ENCODE measurements at places on chromosomes 4 and X. TPM values are rescaled to one million over a fixed set of nuclear protein-coding genes. Genes with fewer than 3 reads are reported as not detected.
A peak's percentile ranks its signal among the peaks of the same experiment; 100 is the strongest.

- H3K4me3 ChIP-seq = no peak overlapping the region
- no peaks in the 10 kb centered on the region for H3K4me1 ChIP-seq
- peaks cover 15% of the 10 kb centered on the region for H3K27me3 ChIP-seq
- no peak for DNase-seq
- peaks cover under 1% of the 10 kb centered on the region for H3K36me3 ChIP-seq
Observed at GRCh38 chr4:47786958-47787370, 50.9 kb downstream of the CORIN start.

DNA sequence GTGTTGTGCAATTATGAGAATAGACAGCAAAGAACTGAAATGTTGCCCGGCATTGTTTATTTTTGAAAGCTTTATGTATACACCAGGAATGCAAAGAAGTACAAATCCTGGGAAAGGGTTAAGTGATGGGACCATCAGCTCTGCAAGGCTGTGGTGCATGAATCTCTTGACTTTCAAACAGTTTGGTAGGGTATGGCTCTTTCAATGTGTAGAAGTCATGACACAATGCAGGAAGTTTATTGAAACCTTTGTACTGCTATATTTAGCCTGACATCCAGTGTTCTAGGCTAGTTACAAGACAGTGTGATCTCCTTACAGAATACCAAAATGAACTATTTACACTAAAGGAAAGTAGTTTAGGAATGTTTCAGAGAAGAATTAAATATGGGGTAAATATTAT lies 206.8 kb upstream of the HAND2 start:
- H3K27me3 ChIP-seq = no peaks in the 10 kb centered on the region
- H3K36me3 ChIP-seq = no peaks in the 10 kb centered on the region
- no peak for DNase-seq
- no peak overlapping the region for H3K27ac ChIP-seq
- no peaks in the 10 kb centered on the region for H3K4me1 ChIP-seq

DNA sequence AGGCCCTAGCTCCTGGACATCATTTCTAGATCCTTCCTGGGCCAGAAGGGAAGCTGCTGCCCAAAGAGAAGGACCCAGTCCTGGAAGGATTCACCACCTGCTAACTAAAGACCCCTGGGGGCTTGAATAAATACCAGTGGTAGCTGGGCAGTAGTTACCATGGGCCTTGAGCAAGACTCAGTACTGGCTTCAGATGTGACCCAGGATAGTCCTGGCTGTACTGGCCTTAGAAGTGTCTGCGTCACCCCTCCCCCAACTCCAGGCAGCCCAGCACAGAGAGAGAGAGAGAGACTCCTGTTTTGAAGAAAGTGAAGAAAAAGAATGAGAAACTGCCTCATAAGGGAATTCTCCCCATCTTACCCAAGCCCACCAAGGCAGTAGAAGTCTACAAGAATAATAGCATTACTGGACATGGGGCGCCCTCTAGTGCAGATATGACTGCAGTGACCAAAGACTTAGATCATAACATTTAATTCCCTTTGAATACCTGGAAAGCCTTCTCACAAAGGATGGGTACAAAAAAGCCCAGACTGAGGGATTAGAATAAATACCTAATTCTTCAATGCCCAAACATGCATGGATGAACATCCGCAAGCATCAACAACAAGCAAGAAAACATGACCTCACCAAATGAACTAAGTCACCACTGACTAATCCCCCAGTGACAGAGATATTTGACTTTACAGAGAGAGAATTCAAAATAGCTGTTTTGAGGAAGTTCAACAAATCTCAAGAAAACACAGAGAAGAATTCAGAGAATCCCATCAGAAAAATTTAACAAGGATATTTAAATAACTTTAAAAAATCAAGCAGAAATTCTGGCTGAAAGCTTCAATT lies 171.8 kb downstream of the HNRNPD start:
- peaks cover 7% of the 10 kb centered on the region for H3K4me1 ChIP-seq
- H3K36me3 ChIP-seq = peaks cover 6% of the 10 kb centered on the region
- no peak overlapping the region for H3K4me3 ChIP-seq
- peak; percentile 9 for DNase-seq

- H3K4me3 ChIP-seq = no peak overlapping the region
- H3K36me3 ChIP-seq = no peaks in the 10 kb centered on the region
- H3K4me1 ChIP-seq = no peaks in the 10 kb centered on the region
- H3K27me3 ChIP-seq = no peaks in the 10 kb centered on the region
- DNase-seq = no peak
Observed at GRCh38 chrX:35786271-35786670, 11.9 kb upstream of the MAGEB16 start.

DNA sequence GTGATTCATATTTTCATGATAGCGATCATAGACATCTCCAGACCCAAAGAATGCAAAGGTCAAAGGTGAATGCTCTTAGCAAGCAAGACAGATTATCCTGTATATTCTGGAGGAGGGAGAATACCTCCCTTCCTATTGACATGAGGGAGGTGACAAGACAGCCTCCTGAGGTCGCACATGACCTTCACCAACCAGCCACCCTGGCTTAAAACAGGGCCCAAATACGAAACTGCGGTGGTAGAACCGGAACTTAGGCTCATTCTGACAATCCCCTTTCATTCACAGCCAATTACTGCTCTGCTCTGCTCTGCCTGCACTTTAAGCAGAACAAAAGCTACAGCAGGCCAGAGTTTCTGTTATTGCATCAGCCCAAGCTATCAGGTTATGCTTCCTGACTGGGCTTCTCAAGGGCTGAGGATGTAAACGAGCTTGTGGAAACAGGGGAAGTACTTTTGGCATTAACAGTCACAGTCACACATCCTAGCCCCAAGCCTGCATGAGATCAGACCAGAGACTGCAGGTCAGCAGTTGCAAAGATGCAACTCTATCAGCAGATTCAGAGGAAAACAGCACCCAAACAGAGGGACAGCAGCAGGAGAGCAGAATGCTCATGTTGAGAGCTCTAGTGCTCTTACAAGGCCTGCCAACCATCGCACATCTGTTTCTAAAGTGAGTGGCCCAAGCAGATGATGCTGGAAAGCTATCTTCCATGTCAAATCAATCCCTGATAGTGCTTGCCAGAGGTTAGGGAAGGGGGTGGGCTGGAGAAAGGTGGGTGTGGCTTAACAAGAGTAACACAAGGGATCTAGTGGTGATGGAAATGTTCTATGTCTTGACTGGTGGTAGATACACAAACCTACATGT lies 51.3 kb upstream of the MAP3K15 start:
- H3K36me3 ChIP-seq = peaks cover 5% of the 10 kb centered on the region
- no peaks in the 10 kb centered on the region for H3K27me3 ChIP-seq
- peaks cover 16% of the 10 kb centered on the region for H3K4me1 ChIP-seq
- no peak overlapping the region for H3K4me3 ChIP-seq

GRCh38 chr4:25308306-25308705 lies 4.3 kb upstream of the ZCCHC4 start:
- H3K36me3 ChIP-seq = no peaks in the 10 kb centered on the region
- no peak for DNase-seq
- no peak overlapping the region for H3K27ac ChIP-seq
- peaks cover 37% of the 10 kb centered on the region for H3K27me3 ChIP-seq
- H3K4me3 ChIP-seq = no peak overlapping the region

DNA sequence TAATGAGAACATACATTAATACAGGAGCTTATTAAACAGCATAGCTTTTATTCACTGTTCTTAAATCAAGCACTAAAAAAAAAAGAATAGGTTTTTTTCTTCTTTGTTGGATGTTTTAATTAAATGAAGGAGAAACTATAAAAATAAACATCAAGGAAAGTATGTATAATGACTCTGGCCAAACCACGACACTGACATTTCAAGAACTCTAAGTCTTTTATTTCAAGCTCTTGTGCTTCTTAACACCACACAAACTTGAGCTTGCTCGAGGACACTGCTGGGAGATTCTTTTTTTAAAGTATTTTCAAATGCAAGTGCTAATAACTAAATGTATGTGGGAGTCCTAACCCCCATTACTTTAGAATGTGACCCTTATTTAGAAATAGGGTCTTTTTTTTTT lies 204.9 kb upstream of the PPARGC1A start:
- no peaks in the 10 kb centered on the region for H3K36me3 ChIP-seq
- peaks cover 6% of the 10 kb centered on the region for H3K27me3 ChIP-seq
- DNase-seq = no peak
- H3K27ac ChIP-seq = no peak overlapping the region
- no peaks in the 10 kb centered on the region for H3K4me1 ChIP-seq
- H3K4me3 ChIP-seq = no peak overlapping the region

DNA sequence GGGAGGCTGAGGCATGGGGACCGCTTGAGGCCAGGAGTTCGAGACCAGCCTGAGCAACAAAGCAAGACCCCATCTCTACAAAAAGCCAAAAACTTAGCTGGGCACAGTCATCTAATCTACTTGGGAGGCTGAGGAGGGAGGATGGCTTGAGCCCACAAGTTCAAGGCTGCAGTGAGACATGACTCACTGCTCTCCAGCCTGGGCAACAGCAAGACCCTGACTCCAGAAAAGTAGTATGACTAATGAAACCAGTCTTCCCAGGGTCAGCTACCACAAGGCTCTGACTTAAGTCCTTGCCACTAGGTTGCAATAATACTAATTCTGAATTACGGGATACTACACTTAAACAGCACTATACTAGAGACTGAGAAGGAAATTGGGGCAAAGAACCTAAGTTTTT lies 33.1 kb downstream of the ERVMER34-1 start:
- H3K4me1 ChIP-seq = peaks cover 21% of the 10 kb centered on the region
- no peak for DNase-seq
- no peaks in the 10 kb centered on the region for H3K27me3 ChIP-seq
- H3K36me3 ChIP-seq = peaks cover 4% of the 10 kb centered on the region

- no peak for DNase-seq
- H3K27ac ChIP-seq = no peak overlapping the region
- no peaks in the 10 kb centered on the region for H3K4me1 ChIP-seq
- H3K27me3 ChIP-seq = no peaks in the 10 kb centered on the region
Observed at GRCh38 chr4:172751550-172751949, 417.1 kb upstream of the GALNT7 start.

GRCh38 chrX:44973420-44973932 lies 100.5 kb downstream of the KDM6A start:
- no peak overlapping the region for H3K27ac ChIP-seq
- peaks cover 9% of the 10 kb centered on the region for H3K4me1 ChIP-seq
- DNase-seq = no peak
- H3K27me3 ChIP-seq = no peaks in the 10 kb centered on the region
- H3K36me3 ChIP-seq = no peaks in the 10 kb centered on the region

- no peak for DNase-seq
- H3K4me3 ChIP-seq = no peak overlapping the region
- H3K27ac ChIP-seq = no peak overlapping the region
- peaks cover 3% of the 10 kb centered on the region for H3K4me1 ChIP-seq
Observed at GRCh38 chr4:73028621-73029020, 40.9 kb downstream of the COX18 start.

- no peaks in the 10 kb centered on the region for H3K27me3 ChIP-seq
- no peak overlapping the region for H3K27ac ChIP-seq
- no peaks in the 10 kb centered on the region for H3K4me1 ChIP-seq
- H3K4me3 ChIP-seq = no peak overlapping the region
- no peaks in the 10 kb centered on the region for H3K36me3 ChIP-seq
- no peak for DNase-seq
Observed at GRCh38 chr4:41507291-41507947, 30.5 kb upstream of the LIMCH1 start.

DNA sequence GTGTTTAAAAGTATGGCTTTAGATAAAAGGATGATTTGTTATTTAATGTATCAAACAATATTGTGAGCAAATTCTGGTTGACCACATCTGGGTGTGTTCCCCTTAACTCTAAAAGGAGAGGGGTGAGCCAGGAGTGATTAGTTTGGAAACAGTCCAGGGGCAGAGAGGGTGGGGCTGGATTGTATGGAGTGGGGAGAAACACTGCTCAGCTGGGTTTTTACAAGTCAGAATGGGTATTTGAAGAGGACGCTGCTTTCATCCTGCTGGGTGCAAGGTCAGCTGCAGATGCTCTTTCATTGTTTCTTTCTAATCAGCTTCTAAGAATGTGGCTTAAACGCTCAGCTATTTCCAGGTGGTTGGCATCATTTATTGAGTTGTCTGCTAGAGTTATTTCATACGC lies 82.8 kb upstream of the LIMCH1 start:
- no peaks in the 10 kb centered on the region for H3K4me1 ChIP-seq
- H3K27ac ChIP-seq = no peak overlapping the region
- H3K36me3 ChIP-seq = no peaks in the 10 kb centered on the region
- DNase-seq = no peak
- H3K4me3 ChIP-seq = no peak overlapping the region

GRCh38 chrX:14051416-14051815 lies 21.7 kb upstream of the GEMIN8 start:
- H3K36me3 ChIP-seq = no peaks in the 10 kb centered on the region
- no peak overlapping the region for H3K27ac ChIP-seq
- no peaks in the 10 kb centered on the region for H3K4me1 ChIP-seq
- no peak overlapping the region for H3K4me3 ChIP-seq

GRCh38 chr4:184477201-184477999 lies 3.0 kb upstream of the IRF2 start:
- H3K36me3 ChIP-seq = peaks cover 7% of the 10 kb centered on the region
- H3K4me3 ChIP-seq = peak overlapping the region; percentile 99
- H3K27me3 ChIP-seq = no peaks in the 10 kb centered on the region

DNA sequence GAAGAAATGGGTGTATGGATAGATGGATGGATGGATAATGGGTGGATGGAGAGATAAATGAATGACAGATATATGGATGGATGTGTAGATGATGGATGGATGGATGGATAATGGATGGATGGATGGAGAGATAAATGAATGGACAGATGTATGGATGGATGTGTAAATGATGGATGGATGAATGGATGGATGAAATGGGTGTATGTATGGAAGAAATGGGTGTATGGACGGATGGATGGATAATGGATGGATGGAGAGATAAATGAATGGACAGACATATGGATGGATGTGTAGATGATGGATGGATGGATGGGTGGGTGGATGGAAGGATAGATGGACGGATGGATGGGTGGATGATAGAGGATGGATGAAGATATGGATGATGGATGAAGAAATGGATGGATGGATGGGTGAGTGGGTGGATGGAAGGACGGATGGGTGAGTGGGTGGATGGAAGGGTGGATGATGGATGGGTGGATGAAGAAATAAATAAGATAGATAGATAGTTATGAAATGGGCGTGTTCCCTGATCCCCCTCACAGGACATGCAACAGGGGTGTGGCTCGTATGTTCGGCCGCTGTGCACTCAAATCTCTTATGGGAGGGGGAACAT lies 91.1 kb upstream of the NKX1-1 start:
- H3K27ac ChIP-seq = no peak overlapping the region
- peaks cover 11% of the 10 kb centered on the region for H3K27me3 ChIP-seq
- DNase-seq = no peak
- no peak overlapping the region for H3K4me3 ChIP-seq
- no peaks in the 10 kb centered on the region for H3K36me3 ChIP-seq
- H3K4me1 ChIP-seq = no peaks in the 10 kb centered on the region

NALF2 gene
- 0.22 TPM for total RNA-seq

CLNK gene
- 0.39 TPM for total RNA-seq

SSX1 gene
- not detected for total RNA-seq

SERTM2 gene
- not detected for total RNA-seq

TXK gene
- 52.4 TPM for total RNA-seq

TTC29 gene
- not detected for total RNA-seq

EVC gene
- 5.5 TPM for total RNA-seq

Measured in T-helper 17 cell (primary cell).